ENCODE measurements at places on chromosomes 7 and 10. TPM values are rescaled to one million over a fixed set of nuclear protein-coding genes. Genes with fewer than 3 reads are reported as not detected.

GRCh38 chr7:107236862-107237261 is 68.1 kb downstream of the HBP1 start:
- no peak overlapping the region for H3K4me3 ChIP-seq
- H3K36me3 ChIP-seq: no peaks in the 10 kb centered on the region
- no peak overlapping the region for H3K27ac ChIP-seq
- H3K4me1 ChIP-seq: peaks cover 5% of the 10 kb centered on the region
- no peak for DNase-seq

ADAMTS14 gene
- 2.3 TPM for total RNA-seq

GRCh38 chr10:71309919-71310318 is 9.1 kb upstream of the SLC29A3 start:
- peaks cover 3% of the 10 kb centered on the region for H3K27me3 ChIP-seq
- no peak for DNase-seq
- no peak overlapping the region for H3K27ac ChIP-seq
- H3K36me3 ChIP-seq: no peaks in the 10 kb centered on the region

DNA sequence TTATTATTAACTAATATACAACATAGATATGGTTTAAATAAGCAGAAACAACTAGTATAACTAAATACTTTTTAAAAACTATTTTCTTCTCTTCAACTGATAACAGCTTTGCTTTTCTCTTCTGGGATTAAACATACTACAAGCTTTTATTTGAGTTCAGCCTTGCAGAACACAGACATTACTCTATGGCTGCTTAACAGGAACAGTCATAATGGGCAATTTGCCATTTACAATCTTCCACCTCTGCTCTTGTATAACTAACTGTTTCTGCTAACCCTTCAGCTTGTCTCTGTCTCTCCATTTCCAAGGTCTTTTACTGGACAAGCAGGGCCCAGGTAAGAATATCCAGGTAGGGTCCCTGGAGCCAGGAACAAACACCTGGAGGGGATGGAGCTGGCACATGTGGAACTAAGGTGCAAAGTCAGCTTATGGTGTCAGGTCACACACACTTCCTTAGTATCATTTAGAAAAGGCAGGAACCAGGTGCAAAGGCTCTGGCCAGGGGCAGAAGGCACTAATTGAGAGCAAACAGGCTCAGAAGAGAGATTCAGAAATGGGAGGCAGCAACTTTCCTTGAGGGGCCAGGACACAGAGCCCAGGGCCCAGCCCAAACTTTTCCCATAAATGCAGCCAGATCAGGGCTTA is 93.1 kb downstream of the STRA8 start:
- no peaks in the 10 kb centered on the region for H3K36me3 ChIP-seq
- DNase-seq: no peak
- H3K4me3 ChIP-seq: no peak overlapping the region
- no peaks in the 10 kb centered on the region for H3K4me1 ChIP-seq
- no peaks in the 10 kb centered on the region for H3K27me3 ChIP-seq

DNA sequence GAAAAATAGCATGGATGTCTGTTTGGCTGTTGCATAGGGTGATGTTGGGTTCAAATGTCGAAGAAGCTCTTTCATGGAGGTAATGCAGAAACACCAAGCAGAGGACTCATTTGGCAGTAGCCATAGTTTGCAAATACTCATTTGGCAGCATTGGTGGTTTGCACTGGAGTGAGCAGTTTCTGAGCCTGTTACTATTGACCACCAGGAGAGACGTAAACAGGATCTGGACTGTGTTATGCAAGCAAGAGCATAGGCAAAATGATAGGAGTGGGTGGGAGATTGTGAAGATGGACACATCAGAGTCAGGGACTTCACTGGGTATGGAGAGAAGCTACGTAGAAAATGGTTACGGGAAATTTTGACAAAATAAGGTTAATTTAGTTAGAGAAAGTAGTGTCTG is 22.9 kb upstream of the A1CF start:
- H3K27ac ChIP-seq: no peak overlapping the region
- H3K36me3 ChIP-seq: no peaks in the 10 kb centered on the region
- H3K4me3 ChIP-seq: no peak overlapping the region

FOXI2 gene
- total RNA-seq: 1.0 TPM

All from H1 (cell line).